ENCODE measurements at places on chromosomes 3 and 15. TPM values are rescaled to one million over a fixed set of nuclear protein-coding genes. Genes with fewer than 3 reads are reported as not detected.

DNA sequence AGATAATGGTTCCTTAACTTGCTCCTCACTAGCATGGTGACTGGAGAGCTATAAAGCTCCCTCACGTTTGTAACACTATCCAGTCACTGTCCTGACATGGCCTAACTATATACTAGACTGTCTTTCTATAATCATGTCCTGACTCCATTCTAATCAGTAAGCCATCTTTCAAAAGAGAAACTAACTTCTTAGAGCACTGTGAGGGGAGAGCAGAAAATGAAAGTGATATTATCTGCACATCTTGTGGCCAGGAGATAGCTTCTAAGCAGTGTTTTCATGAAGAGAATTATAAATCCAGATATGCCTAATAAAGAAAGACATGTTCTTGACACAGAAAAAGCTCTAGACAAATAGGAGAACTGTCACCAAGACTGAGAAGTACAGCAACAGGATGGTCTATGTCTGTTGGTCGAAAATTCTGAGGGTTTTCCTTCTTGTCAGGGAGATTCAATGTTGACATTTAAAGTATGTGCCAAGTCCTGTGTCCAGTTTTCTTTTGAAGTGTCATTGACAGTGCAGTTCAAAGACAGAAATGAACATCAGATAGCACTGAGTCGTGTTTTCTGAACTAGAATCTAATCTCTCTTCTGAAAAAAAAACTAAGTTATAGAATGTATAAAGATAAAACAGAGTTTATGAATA, 230.6 kb upstream of the PEX5L start:
- no peak for DNase-seq

DNA sequence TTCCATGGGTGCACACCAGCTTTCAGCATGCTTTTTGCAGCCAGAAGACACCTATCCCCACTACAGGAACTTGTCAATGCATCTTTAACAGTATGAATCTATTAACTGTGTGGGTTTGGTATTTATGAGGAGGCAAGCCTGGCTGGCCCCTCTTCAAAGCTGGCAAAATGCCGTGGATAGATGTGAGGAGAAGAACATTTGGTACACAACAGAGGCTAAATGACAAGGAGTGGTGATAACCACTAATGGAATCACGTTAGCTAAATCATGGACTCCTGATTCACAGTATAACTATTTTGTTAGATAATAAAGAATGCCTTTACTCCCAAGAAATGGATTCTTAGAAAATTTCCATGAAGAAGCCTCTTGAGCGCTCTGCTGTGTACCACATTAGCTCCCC, 187.2 kb downstream of the CLSTN2 start:
- no peak for DNase-seq

The C3orf49 gene
- total RNA-seq, result not detected

The BTLA gene
- 17.5 TPM for total RNA-seq

The ACAP2 gene
- total RNA-seq, result 63.0 TPM

GRCh38 chr15:91319371-91320059, 219.5 kb downstream of the SV2B start:
- no peak for DNase-seq

GRCh38 chr15:48541341-48542278, 103.9 kb downstream of the FBN1 start:
- no peak for DNase-seq

GRCh38 chr3:160857476-160858119, 101.6 kb downstream of the PPM1L start:
- DNase-seq, result no peak

DNA sequence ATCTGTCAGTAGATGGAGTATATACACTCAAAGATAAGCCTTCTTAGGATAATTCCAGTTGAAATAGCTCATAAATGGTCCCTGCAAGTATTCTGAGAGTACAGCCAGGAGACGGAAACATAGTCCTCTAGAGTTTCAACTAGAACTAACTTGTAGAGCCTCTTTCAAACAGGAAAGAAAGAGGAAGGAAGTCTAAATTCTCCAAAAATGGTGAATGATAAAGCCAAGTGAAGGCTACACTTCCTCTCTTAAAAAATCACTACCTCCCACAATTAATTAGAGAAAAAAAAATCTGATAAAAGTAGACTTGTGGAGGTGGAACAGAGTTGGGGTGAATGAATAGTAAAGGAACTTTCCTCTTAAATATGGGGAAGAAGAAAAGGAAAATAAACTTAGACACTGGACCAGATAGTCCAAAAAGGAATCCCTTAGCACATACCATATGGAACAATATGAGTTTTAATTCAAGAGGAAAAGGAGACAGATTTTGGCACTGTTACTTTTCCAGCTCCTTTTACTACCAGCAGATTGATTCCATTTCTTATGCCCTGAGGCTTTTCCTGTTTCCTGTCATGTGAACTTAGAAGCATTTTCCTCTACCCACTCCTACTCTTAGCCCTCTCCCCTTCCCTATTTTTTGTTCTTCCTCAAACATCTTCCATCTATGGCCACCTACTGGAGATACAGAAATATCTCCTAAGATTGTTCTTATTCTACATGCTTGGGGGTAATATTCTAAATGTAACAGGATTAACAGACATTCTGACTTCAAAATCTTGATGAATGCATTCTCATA, 207.6 kb downstream of the CHST2 start:
- no peak for DNase-seq

DNA sequence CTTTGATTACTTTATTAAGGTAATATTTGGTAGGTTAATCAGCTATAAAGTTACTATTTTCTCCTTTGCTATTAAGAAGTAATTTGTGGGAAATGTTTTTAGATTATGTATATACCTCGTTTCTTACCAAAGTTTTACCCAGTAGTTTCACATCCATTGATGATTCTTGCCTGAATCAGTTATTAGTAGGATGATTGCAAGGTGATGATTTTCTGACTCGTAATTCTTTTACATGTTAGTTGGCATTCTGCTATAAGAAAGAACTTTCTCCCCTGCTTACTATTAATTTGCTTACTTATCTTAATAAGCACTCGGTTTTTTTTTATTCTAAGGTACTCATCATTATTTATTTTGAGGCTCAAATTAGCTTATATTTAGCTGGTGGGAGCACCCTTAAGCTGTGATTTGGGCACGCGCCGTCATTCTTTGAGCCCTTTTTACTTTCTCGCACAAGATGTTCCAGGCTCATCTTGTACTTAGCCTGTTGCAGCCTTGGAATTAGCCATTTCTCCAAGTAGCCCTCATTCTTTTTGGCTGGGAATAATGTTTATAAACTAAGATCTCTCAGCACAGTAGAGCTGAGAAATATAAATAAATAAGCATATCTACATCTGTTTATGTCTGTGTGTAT, 15.3 kb downstream of the USP3 start:
- no peak for DNase-seq

The CHRNA5 gene
- 3.1 TPM for total RNA-seq

GRCh38 chr15:44545913-44546802, 9.2 kb downstream of the EIF3J start:
- peak; percentile 72 for DNase-seq

- no peak for DNase-seq
These were observed 64.4 kb upstream of the PRICKLE2 start for GRCh38 chr3:64289622-64290021.

DNA sequence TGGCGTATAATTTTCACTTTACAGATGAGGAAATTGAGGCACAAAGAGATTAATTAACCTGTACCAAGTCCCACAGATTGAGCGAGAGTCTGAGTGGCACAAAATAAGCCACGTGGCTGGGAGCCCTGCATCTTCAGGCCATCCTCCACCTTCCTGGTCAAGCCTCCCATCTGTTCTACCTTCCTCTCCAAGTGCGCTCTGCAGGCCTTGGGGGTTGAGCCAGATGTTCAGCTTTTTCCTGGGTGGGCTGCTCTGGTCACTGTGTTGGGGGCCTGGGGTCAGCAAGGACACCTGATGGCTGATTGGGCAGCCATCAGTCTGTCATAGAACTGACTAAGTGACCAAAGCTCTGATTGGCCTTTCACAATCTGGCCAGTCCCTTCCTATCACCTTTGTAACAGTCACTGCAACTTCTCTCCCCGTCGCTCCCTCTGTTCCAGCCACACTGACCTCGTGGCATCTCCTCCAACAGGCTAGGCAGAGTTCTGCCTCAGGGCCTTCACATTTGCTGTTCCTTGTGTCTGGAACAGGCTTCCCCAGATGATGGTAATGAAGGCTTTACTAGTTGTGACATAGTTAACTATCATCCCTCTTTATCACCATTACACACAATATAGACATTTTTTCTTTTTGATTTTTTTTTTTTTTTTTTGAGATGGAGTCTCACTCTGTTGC, 46.8 kb downstream of the SCN5A start:
- no peak for DNase-seq

GRCh38 chr15:101536166-101536874, 46.8 kb upstream of the PCSK6 start:
- DNase-seq, result no peak

GRCh38 chr3:14486460-14486859, 53.7 kb downstream of the GRIP2 start:
- no peak for DNase-seq

DNA sequence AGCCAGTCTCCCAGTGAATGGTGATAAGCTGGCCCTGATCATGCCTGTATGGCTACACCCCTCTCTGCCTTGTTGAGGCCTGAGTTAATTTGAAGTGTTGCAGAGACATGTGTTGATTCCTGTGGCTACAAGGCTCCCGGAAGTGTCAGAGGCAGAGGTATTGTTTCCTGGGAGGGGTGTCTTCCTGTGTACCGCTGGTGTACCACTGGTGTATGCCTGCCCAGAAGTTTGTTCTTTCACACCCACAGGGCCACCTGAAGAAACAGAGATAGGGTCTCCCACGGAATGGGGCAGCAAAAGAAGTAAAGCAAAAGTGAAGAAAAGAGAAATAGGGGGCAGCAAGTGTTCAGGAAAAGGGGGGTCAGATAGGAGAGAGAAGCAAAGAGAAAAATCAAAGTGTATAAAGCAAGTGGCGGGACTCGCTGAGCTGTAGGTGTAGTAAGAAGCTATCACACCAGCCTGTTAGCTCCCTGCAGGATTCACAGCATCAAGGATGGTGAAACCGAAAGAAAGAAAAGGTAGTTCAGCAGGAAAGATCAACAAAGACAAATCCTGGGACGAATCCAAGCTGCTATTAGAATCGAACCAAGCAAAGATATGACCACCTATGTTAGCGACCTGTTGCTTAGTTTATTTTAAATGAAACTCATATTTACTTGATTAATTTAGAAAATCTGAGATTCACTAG, 36.6 kb upstream of the CD47 start:
- peak; percentile 52 for DNase-seq

DNA sequence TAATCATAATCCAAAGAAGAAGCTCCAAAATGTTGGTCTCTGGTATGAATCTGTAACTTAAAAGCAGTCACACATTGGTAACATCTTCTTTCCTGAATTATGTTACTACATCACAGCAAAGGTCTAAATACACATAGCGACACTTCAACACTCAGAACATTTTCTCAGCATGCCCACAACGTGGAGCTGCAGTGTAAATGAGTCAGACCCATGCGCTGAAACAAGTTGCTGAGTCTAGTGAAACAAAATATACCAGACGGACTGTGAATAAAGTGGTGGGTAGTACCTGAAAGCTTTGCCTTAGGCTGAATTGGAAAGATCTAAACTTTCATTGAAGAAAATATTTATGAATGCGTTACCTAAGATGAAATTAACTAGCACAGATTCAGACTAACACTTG, 33.2 kb upstream of the GOLGA8B start:
- no peak for DNase-seq

- no peak for DNase-seq
These were observed 3.1 kb upstream of the HCN4 start for GRCh38 chr15:73371812-73372211.

The CFAP100 gene
- total RNA-seq, result not detected

The ZBTB38 gene
- 50.7 TPM for total RNA-seq

The CYP11A1 gene
- total RNA-seq, result 0.21 TPM

GRCh38 chr3:190038050-190038933, 82.4 kb downstream of the P3H2 start:
- DNase-seq, result no peak

The PPCDC gene
- 29.7 TPM for total RNA-seq

The DOCK3 gene
- total RNA-seq, result 9.7 TPM

The PSTPIP1 gene
- 152 TPM for total RNA-seq

- no peak for DNase-seq
These were observed 9.8 kb upstream of the CNTN3 start for GRCh38 chr3:74624301-74624700.

GRCh38 chr15:50993598-50993997, 85.1 kb downstream of the AP4E1 start:
- DNase-seq, result no peak

Measured in activated T-cell treated with anti-CD3 and anti-CD28 coated beads, Interleukin-2, amount 50 U/mL, for 72 hours (primary cell).